ENCODE measurements at places on chromosomes 3 and 15.

GRCh38 chr3:134952371-134952770 is 157.3 kb downstream of the EPHB1 start:
- DNase-seq = no peak

DNA sequence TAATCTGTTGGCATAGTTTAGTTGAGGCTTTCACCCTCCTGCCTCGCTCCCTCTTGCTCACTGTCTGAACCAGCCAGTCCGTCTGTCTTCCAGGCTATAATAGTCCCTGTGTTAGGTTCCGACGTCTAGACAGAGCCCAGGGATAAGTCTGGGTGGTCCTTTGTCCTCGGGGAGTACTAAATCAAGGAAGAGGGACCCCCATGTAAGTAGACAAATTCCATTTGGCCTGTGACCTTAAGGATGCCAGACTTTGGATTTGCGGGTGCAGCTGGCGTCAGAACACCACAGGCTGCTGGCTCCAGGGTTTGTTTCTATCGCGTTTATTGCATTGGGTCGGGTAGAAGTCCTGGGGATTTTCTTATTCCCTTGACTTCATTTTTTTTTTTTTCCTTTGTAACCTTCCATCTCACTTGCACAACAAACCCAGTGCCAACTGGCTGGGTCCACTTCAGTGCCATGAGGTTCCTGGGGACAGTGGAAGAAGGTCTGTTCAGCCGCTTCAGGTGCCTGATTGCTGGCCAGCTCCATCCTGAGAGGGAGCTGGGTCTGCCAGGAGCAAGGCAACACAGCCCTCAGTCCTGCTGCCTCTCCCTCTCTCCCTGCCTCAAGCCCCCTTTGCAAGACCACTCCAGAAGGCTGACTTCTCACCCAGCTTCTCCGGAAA is 95.4 kb upstream of the KLHL25 start:
- no peak for DNase-seq

GRCh38 chr3:56894881-56895431 is 93.2 kb upstream of the ARHGEF3 start:
- DNase-seq = peak; percentile 70

DNA sequence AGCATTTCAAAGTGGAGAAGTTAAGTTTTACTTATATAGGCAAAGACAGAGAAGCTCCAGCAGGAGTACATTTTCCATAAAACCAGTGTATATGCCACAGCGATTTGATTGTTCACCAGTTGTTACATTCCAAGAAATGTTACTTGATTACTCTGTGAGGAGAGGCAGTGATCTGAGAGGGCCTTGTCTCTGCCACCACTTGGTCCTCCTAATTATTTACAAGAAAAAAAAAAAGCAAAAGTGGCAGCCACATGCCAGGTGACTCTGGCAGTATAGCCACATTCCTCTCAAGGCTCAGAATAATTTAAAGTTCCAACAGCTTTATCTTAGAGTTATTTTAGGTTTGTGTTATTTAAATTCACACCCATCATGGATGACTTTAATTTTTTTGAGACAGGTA is 1077.8 kb downstream of the ZPLD1 start:
- no peak for DNase-seq

DNA sequence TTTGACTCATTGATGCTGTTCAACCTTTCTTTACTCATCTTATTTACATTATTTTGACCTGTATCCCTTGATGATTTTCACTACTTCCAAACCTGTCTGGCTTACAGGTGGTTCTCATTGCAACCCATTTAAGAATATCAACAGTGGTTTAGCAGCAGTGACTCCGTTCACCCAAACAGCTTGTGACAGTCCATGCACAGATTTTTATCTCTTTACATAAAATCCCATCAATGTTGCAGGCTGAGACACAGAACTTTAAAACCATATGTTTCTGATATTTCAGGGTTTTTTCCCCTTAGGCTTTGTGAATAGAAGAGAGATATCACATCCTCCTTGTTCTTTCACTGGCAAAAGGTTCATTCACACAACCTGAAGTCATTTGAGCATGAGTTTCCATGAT is 149.1 kb upstream of the CDIN1 start:
- DNase-seq = no peak
